Pulmonary artery endothelial cell (primary cell): ENCODE measurements at places on chromosomes 1 and 21.

DNA sequence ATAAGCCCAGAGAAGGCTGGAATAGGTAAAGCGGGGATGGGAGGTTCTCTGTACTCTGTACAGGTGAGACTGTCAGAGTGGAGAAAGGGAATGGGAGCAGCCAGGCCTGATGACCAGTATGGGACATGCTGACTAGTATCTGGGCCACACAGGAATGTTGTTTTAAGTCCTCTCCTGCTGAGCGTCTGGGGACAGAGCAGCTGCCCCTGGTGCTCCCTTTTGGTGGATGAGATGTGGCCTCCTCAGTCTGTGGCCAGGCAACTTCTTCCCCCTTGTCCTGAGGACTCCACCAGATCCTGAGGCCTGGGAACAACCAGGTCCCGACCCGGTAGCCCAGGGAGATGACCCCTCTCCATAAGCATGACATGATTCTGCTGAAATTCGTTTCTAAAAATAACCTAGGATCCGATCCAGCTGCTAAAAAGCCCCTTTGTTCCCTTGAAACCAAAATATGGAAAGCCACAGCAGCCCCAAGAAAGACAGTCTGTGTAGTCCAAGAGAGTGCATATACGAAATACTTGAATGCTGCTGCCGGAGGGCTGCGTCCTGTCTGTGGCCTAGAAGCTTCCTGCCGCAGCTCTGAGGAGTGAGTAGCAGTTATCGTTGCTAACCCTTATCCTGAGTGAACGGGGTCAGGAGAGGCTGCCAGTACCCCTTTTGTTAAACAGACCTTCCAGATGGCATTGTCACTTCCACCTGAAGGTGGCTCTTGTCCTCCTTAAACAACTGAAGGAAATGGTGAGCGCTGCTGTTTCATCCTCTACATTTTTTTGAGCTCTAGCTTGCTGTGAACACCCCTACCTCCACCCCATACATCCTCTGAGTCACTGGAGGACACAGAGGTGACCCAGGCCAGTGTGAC, 47.1 kb downstream of the ATP2B4 start:
- peak; percentile 92 for DNase-seq

DNA sequence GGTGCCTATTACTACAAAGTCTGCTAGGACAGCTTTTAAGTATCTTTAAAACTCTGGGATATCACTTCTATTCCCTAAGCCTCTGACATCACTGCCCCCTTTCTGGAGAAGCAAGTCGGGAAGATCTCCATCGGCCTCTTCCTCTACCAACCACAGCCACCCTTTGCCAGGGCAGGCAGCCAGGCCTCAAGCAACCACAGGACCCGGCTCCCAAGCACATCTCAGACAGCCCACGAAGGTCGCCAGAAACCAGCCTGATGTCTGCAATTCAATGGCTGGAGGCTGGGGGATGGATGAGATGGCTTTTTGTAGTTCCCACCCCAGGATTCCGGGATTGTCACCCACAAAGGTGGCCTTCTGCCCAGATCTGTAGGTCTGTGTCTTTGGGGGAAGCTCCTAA, 70.7 kb downstream of the LGR6 start:
- no peak for DNase-seq

GRCh38 chr1:6434186-6434585, 9.6 kb downstream of the ESPN start:
- no peak for DNase-seq

DNA sequence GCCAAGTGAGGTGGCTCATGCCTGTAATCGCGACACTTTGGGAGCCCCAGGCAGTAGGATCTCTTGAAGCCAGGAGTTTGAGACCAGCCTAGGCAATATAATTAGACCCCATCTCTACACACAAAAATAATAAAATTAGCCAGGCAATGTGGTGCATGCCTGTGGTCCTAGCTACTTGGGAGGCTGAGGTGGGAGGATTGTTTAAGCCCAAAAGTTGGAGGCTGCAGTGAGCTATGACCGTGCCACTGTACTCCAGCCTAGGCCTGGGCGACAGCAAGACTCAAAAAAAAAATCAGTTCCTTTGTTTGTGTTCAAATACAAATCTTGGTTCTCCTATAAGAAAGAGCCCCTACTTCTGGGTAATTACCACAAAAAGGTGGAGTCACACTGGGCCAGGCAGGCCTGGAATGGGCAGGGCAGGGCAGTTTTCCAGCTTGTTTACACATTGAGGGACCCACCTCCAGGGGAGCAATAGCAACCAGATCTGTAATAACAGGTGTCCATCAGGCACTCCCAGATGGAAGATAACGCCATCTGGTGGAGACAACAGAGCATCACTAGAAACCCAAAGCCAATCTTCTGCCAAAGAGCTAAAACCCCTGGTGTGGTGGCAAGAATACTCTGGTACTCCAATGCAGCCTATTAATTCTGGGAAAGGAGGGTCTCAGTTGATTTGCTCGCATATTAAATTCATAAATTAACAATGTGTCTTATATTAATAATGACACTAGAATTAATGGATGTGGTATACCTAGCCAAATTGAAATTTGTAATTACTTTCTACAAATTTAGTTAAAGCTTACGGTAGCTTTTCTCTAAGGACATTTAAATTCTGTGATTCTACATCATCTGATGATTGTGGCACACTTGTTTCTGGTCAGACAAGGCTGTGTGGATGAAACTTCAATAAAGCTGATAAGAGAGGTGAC, 13.2 kb downstream of the PPP1R15B start:
- DNase-seq = peak; percentile 58

GRCh38 chr1:228825840-228826484, 90.7 kb downstream of the RHOU start:
- no peak for DNase-seq

GRCh38 chr1:239587574-239588369, 201.4 kb downstream of the CHRM3 start:
- no peak for DNase-seq

GRCh38 chr1:86823821-86824500, 90.0 kb downstream of the SELENOF start:
- DNase-seq = no peak

DNA sequence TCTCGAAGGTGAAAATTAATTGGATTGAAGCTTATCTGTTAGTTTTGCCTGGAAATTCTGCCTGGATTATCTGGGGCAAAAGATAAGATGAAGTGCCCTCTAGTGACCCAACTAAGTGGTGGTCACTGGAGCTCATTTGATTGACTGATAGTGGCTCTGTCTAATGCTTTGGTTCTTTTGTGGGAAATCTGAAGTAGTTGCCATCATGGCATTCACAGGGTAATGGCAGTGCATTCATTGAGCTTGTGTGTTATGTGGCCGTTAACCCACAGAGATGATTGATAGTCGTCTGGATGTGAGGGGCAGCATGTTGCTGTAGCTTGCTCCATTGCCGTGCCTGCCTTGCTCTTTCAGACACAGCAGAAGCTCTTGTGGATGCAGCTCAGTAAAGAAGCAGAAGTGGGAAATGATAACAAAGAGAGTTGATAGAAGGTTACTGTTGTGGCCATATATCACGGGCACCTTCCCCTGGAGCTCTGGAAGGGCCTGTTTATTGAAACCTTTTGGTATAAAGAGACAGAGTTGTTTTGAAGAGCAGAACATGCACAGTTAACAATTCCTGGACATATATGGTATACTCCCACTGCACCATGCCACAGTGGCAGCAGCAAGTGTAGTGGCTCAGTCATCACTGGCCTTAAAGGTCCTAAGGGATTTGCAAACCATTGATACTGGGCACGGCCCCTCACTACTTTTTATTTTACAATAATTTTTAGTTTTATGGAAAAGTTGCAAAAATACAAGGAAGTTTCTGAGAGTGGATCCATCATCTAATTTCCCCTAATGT, 42.0 kb downstream of the CXADR start:
- DNase-seq = no peak

DNA sequence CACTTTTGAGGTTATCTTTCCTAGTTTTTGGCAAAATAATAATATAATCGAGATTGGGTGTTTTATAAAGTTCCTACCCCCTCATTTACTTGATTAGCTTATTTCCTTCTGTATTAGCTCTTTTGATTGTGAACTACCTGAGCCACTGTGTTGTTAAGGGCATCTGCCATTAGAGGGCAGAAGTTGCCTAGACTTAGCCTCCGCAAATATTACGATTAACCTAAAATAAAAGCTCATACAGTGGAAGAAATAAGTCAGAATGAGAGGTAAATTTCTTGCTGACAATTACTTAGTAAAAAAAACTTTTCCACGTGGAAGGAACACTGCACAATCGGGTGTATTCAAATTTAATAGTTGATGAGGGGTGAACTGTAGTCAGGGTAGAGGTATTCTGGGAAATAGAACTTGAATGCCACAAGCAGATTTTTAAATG, 2.3 kb downstream of the H3-3A start:
- DNase-seq = no peak

- no peak for DNase-seq
These were observed 173.3 kb downstream of the RWDD3 start for GRCh38 chr1:95407131-95407885.
